Central memory CD4-positive, alpha-beta T cell (primary cell): ENCODE measurements at places on chromosomes 7 and 10.

GRCh38 chr10:14617852-14618251, 156.8 kb downstream of the FAM107B start:
- DNase-seq = no peak

DNA sequence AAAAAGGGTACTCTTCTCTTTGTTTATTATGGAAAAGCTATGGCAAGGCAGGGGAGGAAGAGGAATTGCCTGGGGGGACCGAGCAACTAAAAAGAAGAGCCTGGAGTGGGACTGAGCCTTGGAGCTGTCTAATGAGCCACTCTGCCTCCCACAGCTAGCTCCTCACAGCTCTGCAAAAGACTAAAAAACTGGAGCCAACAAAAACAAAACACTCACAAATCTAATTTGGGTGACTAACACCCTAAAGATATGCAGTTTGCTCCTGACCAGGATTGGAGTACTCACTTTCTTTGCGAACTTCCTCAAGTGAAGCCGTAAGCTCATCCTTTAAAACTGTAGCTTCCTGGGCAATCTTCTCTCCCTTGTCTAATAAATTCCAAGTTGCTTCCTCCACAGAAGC, 89.4 kb downstream of the CTNNA3 start:
- no peak for DNase-seq

DNA sequence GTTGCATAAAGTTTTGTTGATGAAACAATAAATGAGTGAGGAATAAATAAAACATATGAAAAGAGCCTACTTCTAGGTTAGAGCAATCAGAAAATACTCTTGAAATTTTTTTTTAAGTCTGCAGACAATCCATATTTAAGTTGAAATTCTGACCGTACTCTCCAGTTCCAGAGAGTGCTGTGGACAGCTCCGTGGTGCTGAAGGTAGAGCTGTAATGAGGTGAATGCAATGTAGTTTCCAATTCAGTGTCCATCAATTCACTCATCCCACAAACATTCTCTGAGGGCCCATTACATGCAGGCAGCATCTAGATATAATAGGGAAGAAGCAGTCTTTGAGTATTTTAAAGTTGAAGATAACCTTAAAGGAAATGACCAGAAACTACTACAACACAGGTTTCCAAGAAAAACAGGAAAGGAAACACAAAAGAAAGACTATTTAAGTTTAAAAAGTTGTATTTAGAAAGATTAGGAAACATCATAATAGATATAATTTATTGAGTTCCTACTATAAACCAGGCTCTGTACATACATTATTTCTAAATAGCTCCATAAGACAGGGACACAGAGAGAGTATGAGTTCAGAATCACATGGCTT, 44.0 kb upstream of the CRTAC1 start:
- DNase-seq = no peak

- DNase-seq = no peak
These were observed 4.3 kb downstream of the PGAM2 start for GRCh38 chr7:44060948-44061644.

GRCh38 chr10:114613237-114613979, 44.7 kb downstream of the ABLIM1 start:
- DNase-seq = no peak

- DNase-seq = no peak
These were observed 8.6 kb upstream of the ZNF713 start for GRCh38 chr7:55878691-55879090.

- no peak for DNase-seq
These were observed 41.8 kb upstream of the SEMA3A start for GRCh38 chr7:84236398-84236797.

GRCh38 chr10:63767138-63767801, 246.1 kb downstream of the REEP3 start:
- DNase-seq = no peak
